ENCODE measurements at places on chromosomes 12 and 14.
A peak's percentile ranks its signal among the peaks of the same experiment; 100 is the strongest.

- no peak for DNase-seq
Measured at GRCh38 chr12:104974626-104975290, 11.4 kb upstream of the NOPCHAP1 start.

DNA sequence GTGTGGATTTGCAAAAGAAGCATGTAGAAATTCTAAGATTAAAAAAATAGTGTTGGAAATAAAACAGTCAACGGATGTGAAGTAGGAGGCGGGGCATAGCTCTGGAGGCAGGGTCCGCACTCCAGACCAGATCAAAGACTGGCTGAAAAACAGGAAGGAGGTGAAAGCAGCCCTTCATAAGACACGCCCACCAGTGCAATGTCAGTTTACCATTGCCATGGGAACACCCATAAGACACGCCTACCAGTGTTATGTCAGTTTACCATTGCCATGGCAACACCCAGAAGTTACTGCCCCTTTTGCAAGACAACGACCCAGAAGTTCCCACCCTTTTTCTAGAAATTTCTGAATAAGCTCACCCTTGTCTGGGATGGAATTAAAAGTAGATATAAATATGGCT, 87.1 kb downstream of the FZD10 start:
- no peak for DNase-seq

DNA sequence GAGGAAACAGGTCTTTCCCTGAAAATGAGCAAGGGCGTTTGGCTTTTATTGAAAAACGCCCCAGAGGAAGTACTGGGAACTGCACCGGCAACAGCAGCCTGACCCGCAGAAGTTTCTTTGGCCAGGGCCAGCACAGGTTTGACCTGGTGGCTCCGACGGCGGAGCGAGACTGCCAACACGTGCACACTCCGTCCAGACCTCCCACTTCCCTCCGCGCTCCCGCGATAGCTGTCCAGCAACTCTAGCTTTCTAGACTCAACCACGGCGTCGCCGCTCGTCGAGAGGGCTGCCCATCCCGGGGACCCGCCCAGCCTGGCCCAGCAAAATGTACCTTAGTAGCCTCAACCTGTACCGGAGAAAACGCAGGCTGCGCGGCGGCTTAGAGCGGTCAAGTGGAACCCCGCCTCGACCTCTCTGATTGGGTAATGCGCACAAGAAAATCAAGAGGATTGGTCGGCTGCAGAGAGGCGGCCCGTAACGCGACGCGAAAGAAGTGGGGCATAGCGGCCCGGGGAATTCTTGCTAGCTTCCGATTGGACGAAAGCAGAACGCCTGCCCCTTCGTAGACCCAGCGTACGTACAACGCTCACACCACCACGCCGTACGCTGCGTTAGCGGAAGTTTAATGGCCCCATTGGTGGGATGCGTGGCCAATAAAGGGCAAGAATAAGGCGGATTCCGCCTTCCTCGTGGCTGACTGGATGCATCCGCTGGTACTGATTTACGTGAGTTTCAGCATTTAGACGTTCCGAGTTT, at the start of gene WDR89:
Gene WDR89 (minus strand): TSS at position 399 of the 756 bp plus-strand sequence. CDS start 41,929 bp downstream, outside the sequence.
- peak; percentile 98 for DNase-seq

GRCh38 chr12:69512820-69513219, 42.6 kb downstream of the FRS2 start:
- no peak for DNase-seq

DNA sequence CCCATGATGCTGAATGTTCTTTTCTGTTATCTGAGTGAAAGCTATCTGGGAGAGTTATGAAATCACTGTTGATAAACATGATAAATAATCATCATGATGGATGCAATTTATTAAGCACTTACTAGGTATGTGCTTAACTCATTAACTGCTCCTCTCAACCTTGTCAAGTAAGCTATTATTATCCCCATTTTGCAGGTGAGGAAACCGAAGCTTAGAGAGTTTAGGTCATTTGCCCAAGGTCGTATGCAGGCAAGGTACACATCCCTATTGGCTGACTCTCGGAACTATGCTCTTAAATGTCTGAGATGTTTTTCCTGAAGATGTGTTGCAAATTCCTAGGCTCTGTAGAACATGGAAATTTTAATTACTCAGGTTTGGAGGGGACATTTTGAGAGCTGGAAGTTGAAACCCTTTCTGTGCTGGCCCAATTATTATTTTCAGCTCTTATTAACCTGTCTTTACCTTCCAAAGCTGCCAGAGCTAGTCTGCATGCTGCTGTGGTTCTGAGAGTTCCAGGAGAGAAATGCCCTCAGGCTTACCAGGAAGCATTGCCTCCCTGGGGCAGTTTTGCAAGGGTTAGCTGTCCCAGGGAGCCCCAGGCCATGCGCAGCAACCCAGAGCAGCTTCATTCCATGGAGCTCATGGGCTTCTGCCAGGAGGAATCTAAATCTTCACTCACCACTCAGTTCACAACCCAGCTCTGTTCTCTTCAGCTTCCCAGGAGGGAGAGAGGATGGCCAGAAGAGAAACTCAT, 55.6 kb upstream of the OAS1 start:
- DNase-seq: no peak

GRCh38 chr14:61104358-61104757, 123.3 kb downstream of the SLC38A6 start:
- no peak for DNase-seq

DNA sequence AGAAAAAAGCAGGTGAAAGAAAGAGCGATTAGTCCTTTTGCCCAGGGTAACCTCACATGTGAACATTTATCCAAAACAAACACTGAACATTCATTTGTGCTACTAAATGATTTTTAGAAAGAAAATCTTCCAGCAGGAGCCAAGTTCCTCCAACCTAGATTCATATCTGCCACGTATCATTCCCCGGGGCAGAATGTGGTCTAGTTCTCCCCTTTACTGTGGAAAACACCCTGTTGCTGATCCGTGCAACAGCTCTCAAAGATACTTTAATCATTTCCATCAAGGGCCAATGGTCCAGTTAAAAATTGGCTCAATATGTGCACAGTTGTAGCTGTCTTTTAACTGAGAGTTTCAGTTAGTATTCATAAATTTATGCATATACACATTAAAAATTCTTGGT, 479.1 kb downstream of the ATP23 start:
- no peak for DNase-seq

- no peak for DNase-seq
Measured at GRCh38 chr12:101305226-101305779, 25.4 kb downstream of the UTP20 start.

GRCh38 chr12:108234158-108234557, 105.0 kb downstream of the CMKLR1 start:
- no peak for DNase-seq

GRCh38 chr12:52391618-52392002, 6.2 kb upstream of the KRT84 start:
- no peak for DNase-seq

DNA sequence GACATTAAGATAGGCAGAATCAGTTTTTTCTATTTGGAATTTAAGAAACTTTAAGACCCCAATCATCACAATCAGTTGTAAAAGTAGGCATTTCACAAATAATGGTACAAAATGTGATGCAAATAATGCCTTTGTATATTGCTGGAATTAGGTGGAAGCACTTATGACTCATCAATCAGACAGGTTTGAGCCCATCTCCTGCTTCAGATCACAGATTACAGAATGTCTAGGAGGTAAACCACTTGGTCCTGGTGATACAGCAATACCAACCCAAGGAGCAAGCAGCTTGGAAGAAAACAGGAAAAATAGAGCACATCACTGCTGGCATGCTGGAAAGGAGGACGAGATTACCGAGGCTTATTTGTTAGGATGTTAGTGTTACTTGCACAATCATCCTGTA, 57.6 kb downstream of the C12orf56 start:
- DNase-seq: no peak

DNA sequence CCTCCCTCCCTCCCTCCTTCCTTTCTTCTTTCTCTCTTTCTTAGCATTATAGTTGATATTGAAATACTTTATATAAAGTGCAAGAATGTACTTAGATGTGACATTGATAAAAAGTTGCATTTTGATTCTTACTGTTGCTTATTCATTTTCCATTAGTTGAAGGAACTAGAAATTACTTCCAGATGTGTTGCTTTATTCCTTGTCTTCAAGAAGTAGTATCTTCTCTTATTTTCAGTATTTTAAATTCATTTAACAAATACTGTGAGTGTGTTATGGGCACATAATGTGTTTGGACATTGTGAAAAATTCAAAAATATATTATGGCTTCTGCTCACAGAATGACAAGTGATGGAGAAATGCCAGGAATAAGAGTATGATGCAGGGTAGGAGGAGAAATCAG, 45.6 kb downstream of the TRMT5 start:
- DNase-seq: no peak

DNA sequence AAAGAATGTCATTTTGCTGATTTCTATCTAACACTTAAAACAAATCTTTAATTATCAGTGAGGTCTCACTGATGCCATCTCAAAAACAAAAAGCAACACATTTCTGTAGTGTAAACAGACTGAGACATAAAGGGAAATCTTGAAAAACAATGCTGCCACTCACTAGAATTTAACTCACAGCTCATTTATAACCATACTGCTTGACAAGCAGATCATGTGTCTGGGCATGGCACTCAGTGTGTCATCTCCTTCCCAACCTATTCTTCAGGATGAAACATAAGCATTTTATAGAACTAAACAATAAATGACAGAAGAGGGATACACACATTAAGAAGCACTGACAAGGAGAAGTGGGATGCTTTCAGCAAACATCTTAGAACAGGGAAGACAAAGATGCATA, 22.4 kb downstream of the ATF7 start:
- no peak for DNase-seq

GRCh38 chr12:24173067-24173466, 223.6 kb upstream of the SOX5 start:
- no peak for DNase-seq

DNA sequence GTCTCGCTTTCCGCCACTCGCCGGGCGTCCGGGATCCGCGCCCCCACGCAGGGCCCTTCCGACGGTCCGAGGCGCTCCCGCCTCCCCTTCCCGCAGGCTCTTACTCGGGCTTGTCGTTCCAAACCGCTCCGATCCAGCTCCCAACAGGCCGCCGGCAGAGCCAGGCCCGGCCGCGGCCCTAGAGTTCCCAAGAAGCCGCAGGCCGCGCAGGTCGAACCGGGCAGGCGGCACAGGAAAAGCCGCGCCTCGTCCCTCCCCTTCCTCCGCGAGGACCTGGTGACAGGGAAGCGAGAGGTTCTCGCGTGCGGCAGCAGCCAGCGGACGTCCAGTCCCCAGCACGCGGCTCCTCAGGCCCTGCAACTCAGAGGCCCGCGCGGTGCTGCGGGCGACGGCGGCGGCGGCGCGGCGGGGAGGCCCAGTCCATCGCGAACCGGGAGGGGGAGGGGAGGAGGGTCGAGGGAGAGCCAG, 272 bp downstream of the HECTD1 start:
- no peak for DNase-seq

DNA sequence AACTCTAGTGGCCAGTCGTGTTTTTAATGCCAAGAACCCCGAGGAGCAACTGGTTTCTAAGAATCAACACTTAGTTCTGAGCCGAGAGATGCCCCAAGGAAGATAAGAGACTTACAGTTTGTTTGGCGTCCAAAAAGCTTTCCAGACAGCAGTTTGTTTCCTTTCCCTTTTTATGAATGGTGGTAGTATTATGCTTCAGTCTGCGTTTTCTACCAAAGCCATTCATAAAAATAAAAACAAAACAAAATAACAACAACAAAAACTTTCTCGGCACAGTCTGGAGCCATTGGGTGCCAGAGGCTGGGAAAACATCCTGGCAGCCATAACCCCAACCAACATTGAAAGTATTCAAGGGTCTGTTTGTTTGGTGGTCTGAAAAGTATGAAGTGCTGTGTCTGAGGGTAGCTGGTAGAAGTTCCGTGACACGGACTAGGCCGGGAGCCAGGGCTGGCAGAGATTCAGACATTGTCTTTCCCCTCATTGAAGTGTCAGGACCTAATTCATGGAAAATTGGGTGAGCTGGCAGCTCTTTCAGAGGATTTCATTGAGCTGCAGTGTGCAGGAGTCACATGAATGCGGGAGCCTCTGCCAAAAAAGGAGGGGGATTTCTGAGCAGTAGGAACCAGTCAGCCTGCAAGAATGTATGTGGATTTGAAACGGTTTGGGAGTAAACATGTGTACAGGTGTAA, 124.2 kb downstream of the HMGA2 start:
- DNase-seq: no peak

- DNase-seq: no peak
Measured at GRCh38 chr12:779745-780734, 27.7 kb downstream of the WNK1 start.

DNA sequence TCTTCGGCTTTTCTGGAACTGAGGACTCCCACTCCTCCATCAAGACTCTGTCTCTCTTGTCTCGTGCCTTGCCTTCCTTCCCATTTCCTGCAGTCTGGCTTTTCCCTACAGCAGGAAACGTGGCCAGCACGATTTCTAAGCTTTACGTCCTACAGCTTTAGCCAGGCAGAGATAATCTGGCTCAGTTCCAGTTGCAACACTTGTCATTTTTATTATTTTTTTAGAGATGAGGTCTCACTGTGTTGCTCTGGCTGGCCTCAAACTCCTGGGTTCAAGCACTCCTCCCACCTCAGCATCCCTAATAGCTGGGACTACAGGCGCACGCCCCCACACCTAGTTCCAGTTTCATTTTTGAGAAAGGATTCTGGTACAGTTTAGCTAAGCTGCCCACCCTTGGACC, 19.9 kb downstream of the CALM1 start:
- no peak for DNase-seq

GRCh38 chr12:3216726-3217682, 139.8 kb downstream of the TSPAN9 start:
- no peak for DNase-seq

- no peak for DNase-seq
Measured at GRCh38 chr14:69005432-69006148, 26.5 kb upstream of the ACTN1 start.

GRCh38 chr12:11991604-11992003, 79.1 kb upstream of the BCL2L14 start:
- DNase-seq: no peak

- DNase-seq: no peak
Measured at GRCh38 chr12:27186022-27186839, 57.9 kb upstream of the STK38L start.

GRCh38 chr12:130640901-130641300, 75.2 kb downstream of the RIMBP2 start:
- no peak for DNase-seq

DNA sequence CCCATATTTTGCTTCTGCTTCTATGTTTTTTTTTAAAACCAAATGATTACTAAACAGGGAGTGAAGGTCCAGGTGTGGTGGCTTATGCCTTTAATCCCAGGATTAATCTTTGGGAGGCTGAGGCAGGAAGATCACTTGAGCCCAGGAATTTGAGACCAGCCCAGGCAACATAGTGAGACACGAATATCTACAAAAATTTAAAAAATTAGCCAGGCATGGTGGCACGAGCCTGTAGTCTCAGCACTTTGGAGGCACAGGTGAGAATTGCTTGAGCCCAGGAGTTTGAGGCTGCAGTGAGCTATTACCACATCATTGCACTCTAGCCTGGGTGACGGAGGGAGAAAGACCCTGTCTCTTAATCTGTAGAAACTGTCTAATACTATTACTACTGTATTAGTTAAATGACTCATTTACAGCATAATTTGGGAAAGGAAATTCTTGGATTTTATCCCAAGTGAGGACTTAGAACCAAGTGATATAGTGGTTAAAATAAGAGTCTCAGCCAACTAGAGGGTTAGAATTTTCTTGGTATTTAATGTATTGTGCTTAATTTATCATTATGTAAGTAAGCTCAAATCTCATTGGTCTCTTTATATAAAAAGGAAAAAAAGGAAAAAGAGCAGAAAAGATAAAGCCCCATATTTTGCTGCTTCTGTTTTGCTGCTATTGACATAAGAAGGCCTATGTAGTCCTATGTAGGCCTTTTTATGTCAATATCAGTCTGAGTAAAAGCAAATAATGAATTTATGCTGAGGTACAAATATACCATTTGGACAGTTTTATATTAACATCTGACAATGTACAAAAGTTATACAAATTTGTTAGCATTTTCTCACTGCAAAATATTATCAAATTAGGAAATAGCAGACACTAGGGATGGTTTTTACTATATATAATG, 163.4 kb downstream of the RAD51B start:
- no peak for DNase-seq

All from CD4-positive, alpha-beta T cell treated with Interleukin-6 at 100 ng/mL for 8 hours (primary cell).